Mesothelial cell of epicardium (in vitro differentiated cells): ENCODE measurements at places on chromosomes 2 and 18.

DNA sequence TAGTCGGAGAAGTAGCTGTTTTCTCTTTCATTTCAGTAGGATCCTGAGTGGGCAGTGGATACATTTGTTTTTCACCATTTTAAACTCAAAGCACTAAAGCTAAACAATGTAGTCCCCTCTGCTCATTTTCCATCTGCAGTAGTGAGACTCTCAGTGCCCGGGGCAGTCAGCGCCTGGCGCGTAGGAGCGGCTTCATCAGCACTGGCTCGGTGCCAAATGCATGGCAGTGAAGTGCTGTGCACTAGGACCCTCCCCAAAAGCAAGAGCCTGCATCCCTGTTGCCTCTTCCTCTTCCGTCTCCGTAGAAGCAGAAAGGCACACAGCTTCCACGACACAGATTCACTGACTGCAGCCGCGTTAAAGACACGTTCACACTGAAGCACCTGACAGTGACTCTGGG is 19.0 kb upstream of the ESPNL start:
- no peak for DNase-seq

DNA sequence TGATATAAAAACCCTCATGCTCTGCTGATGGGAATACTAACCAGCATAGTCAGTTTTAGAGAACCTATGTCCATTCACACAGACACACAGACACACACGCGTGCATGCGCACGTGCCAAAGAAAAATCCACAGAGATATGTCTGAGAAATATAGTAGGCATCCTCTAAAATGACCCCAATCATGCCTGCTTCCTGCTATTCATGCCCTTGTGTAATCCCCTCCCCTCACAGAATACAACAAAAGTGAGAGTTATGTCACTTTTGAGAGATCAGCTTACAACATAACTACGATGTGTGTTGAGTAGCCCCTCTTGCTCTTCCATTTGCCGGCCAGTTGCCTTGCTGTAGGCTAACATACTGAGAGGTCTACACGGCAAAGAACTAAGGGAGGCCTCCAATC is 121.3 kb downstream of the DYM start:
- DNase-seq: no peak

- no peak for DNase-seq
Measured at GRCh38 chr2:188884046-188884445, 90.1 kb upstream of the COL3A1 start.

DNA sequence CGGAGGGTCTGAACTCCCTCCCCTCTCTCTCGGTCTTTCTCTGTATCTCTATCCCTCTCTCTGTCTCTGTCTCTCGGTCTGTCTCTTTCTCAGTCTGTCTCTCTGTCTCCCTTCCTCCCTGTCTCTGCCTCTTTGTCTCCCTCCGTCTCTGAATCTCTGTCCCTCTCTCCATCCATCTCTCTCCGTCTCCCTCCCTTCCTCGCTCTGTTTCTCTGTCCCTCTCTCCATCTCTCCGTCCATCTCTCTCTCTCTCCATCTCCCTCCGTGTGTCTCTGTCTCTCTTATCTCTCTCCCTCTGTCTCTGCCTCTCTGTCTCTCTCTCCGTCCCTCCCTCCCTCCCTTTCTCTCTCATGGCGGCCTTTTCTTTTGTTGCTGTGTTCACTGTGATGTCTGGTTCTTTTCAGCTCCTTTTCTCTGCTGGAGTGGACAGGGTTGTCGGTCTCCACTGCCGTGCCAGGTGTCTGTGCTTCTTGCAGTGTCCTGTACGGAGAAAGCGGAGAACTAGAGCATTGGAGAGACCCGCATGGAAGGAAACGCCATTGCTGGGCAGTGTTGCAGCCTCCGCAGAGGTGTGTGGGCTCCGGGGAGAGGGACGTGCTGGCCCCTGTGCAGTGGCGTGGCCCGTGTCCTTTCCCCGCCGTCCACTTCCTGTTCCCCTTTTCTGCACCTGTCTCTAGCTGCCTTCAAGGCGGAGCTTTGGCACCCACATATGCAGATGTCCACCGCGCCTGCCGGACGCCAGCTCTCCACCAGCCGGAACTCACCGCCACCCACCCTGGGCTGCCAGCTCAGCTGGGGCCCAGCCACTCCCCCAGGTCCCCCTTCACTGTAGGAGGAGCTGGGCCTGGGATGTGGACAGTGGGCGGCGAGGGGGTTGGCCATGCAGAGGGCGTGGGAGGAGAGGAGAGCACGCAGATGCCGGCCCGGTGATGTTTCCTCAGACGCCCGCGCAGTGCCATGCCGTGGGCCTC is 113.1 kb downstream of the NFATC1 start:
- no peak for DNase-seq

- DNase-seq: no peak
Measured at GRCh38 chr2:223082706-223083105, 30.7 kb downstream of the KCNE4 start.

DNA sequence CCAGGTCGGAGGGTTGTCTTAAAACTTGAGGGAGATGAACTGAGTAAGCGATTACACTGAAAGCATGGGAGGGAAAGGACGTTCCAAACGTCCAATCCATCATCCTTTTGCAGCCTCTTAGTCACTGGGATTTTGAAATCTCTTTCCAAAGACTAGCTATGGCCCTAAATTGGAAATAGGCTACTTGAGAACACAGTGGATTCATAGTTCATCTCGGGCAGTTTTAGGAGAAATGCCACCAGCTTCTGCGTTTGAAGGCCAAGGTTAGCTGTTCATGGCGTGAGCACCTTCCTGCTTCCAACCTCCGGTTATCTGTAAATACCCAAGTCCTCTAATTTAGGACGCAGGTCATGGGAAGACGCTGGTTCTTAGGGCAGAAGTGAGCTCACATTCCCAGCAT is 821 bp upstream of the EML6 start:
- DNase-seq: no peak

DNA sequence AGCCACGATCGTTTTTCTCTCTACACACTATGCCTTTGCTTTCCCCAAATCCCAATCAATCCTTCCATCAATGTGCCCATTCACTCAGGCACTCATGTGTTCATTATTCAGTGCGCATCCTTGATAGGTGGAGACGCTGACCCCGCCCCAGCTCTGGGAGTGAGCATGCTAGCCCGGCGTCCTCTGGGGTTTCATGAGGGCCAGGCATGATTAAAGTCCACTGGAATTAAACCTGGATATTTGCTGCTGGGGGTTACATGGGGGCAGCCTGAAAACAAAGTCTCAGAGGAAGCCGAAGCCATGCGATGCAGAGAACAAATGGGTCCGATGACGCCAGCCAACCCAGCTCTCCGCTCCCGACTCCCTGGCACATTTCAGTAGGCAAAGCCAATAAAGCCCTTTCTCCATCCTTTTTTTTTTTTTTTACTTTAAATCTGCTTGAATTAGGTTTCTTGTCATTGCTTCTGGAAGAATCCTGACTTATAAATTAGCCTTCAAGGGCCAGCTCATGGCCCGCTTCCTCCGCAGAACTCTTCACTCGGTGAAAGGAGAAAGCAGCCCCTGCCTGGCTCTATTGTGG is 316.4 kb upstream of the ID2 start:
- no peak for DNase-seq

- no peak for DNase-seq
Measured at GRCh38 chr2:169767243-169767888, 31.3 kb upstream of the SSB start.

DNA sequence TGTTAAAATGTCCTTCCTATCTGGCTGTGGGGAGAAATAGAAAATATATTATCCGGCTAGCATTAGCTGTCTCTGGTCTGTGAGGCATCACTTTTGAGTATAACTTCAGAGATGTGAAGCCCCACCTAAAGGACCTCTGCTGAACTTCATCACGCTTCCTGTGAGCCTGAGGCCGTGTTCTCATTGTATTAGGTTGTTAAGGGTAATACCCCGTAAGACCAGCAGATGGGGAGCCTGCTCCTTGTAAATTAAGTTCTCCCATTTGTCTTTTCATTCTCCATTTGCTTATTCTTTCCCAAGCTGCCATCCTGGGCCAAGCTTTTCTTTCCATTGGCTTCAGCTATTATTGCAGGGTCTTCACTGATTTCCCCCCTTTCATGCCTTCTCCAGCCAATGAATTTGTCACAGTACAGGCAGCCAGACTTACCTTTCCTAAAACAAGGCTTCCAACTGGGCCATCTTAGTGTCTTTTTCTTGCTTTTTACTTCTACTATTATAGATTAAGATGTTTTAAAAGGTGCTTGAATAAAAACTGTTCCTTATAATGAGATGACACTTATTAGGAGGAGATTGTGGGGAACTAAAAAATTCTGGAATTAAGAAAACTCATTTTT is 12.4 kb downstream of the NIF3L1 start:
- DNase-seq: no peak
